ENCODE measurements at places on chromosomes 13 and 19.

GRCh38 chr13:29159871-29160270, 339.7 kb downstream of the MTUS2 start:
- no peak for DNase-seq

DNA sequence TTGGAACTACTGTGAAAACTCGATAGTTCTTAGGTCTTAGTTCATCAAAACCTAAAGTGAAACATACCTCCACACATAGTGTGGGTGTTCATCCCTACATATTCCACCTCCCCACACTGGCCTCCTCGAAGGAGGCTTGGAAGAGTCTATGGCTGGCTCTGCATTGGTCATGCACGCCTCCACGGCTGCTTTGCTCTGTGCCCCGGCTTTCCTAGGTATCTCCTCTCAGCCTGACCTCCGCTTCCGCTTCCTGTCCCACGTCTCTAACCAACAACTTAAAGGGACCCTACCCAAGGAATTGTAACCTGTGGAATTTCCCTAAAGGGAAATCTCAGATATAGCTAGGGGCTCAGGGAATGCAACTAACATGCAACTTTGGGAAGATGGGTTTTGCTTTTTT, 79.7 kb upstream of the MBNL2 start:
- DNase-seq = no peak

GRCh38 chr19:5690955-5691821, 1.1 kb downstream of the RPL36 start:
- DNase-seq = no peak

GRCh38 chr19:54429545-54430227, 14.4 kb downstream of the TTYH1 start:
- no peak for DNase-seq
